Activated gamma-delta T cell treated with Interleukin-2 at 50 U/mL for 16 hours (primary cell): ENCODE measurements at places on chromosomes 4 and X.

DNA sequence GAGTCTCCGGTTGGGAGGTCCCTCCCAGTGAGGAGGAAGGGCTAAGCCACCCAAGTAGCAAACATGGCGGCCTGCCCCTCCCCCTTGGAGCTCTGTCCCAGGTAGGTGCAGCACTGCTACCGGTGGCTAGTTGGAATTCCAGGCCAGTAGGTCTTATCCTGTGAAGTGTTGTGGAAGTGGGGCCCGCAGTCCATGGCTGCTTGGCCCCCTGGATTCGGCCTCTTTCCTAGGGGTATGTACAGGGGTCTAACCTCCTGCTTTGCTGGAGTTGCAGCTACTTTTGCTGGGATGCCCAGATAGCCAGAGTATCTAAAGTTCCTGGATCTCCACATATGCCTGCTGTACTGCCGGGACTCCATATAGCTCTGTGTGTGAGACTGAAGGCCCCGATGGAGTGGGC lies 9.9 kb upstream of the TMSB15C start:
- no peak for DNase-seq

DNA sequence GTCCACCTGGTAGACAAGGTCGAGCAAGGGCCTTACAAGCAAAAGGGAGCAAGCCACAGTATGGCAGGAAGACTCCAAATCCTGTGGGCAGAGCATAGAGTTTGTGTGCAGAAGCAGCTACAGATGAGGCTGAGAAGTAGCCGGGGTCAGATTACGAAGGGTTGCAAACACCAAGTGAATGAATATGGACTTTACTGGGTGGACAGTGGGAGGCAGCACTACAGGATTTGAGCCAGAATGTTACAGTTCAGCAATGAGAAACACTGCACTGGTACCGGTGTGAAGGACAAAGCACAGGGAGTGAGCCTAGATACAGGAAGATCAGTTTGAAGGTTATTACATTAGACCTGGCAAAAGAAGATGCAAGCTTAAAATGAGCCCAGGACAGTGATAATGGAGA lies 46.1 kb upstream of the HOPX start:
- DNase-seq, result no peak

- no peak for DNase-seq
These were observed 47.9 kb downstream of the EFNB1 start for GRCh38 chrX:68876731-68877130.

DNA sequence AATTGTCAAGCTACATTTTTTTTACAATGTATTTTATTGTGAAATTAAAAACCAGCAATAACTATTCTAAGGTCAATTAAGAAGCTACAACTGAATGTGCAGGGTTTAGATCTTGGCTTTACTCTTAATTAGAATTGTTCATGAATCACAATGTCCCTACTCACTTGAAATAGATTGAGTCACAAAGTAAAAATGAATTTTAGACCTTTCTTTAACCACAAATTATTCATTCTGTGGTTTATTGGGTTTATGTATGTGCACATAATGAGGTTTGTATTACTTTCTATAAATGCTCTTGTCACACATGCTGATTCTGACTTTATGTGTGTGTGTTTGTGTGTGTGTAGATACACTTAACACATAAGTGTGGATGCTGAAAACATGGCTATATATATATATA lies 647.0 kb upstream of the AADAT start:
- no peak for DNase-seq

DNA sequence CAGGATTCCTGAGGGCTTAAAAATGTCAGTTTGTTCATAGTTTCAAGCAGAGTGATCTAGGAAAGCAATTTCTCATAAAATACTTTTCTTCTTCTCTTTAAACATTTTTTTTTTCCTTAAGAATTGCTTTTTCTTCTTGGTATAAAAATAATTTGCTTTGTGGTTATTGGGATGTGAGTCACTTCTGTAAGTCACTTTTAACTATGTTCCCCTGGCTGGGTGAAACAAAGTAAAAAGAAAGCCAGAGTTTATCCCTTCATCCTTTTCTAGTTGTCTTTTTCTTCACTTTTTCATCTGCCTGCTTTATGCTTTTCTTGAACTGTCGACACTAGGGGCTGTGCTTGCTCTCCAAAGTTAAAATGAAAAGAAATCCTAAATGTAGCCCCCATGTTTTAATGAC lies 33.5 kb downstream of the ARSJ start:
- DNase-seq, result no peak

GRCh38 chr4:28523681-28524190 lies 1663.1 kb downstream of the STIM2 start:
- no peak for DNase-seq

DNA sequence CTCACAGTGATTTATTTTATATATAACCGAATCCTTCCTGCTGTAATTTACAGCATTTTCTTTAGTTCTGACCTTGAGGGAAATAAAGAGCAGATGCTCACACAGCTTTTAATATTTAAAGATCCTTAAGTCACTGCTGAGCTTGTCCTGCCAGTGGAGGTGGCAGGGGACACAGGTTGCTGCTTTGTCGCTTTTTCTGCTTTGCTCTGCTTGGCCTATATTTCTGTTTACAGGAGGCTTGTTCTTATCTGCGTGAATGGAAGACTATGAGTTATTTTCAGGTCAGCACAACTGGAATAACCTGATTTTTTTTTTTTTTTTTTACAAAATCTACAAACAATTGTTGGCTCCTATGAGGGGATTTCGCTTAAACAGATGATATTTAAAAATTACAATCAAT lies 2.3 kb downstream of the TXK start:
- DNase-seq, result no peak

DNA sequence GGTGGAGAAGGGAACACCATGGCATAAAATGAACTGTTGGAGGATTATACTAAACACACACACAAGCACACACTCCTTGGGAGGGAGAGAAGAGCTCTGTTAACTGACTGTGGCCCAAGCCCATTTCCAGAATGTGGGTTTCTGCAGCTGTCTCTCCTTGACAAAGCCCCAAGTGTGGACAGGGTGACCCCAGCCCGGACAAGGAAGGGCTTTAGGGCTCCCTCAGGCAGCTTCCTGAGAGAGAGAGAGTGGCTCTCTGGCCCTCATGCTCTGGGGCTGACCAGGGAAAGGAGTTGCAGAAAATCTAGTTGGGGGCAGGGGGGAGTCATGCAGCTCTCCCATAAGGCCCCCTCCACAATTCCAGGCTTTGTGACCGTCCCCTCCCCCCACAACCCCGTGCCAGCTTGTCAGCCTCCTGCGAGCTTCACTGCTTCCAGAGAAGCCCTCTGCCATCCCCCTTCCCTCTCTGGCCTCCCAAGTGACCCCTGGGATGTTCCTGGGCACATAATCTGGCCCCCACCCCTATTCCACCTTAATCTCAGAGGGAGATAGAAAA lies 590 bp downstream of the ARHGEF9 start:
- no peak for DNase-seq

GRCh38 chrX:108442901-108443464 lies 3.3 kb downstream of the COL4A5 start:
- DNase-seq, result no peak

DNA sequence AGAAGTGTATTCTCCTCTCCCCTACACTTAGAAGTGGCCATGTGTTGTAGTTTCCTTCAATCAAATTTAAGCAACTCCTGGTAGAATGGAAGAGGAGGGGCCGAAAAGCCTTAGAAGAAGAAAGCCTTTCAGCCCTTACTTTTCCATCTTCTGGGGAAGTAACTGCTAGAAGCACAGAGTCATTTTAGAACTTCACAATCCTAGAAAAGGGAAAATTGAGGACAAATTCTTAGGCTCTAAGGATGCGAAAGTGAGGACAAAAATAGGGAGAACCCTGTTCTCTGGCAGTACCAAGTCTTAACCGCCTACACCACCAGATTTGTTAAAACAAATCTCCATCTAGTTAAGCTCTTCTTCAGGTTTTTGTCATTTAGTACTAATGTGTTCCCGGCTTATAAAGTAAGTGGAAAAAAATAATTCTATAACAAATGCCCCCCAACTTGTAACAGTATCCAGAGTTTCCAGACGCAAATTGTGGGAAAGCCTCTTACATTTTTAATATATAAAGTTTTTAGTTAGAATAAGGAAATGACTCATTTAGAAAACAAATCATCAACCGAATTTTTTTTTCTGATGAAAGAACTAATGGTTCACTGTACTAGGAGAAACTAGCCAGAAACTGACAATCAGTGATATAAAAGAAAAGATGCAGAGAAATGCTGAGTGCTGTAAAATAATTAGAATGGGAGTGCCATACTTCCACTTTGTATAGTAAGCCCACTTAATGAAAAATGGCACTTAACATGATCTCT lies 76.0 kb downstream of the ARAP2 start:
- DNase-seq, result no peak

DNA sequence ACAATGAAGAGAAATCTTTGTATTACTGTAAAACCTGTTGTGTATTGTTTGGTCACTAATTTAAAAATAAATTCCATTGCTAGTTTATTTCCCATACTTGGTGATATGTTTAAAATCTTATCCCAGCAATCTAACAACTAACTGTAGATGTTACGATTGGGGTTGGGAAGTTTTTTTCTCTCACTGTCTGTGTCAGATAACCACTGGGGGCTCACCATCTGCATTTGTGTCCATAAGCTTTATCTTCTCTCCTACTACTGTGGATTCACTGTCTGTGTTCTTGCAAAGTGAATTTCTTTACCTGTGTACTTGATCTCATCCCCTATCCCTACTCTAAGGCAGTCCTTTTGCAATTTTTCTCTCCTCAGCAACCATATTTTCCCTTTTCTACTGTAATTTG lies 81.3 kb downstream of the STIM2 start:
- DNase-seq, result no peak

- DNase-seq, result no peak
These were observed 64.4 kb downstream of the AFF1 start for GRCh38 chr4:86999136-86999643.

- no peak for DNase-seq
These were observed 83.7 kb downstream of the PCYT1B start for GRCh38 chrX:24563291-24564010.

- DNase-seq, result no peak
These were observed at the start of gene RENBP for GRCh38 chrX:153944140-153944799. Gene RENBP (minus strand): TSS chrX:153944643. CDS start chrX:153944610, 33 bp downstream.

GRCh38 chr4:183657564-183657963 lies 1.4 kb downstream of the RWDD4 start:
- DNase-seq, result no peak

- DNase-seq, result no peak
These were observed 115.2 kb upstream of the LNX1 start for GRCh38 chr4:53706422-53707032.

- no peak for DNase-seq
These were observed 229.9 kb downstream of the COL25A1 start for GRCh38 chr4:109072595-109072994.

- DNase-seq, result no peak
These were observed 232.2 kb downstream of the C4orf33 start for GRCh38 chr4:129328162-129328561.

- no peak for DNase-seq
These were observed 47.4 kb upstream of the VEGFC start for GRCh38 chr4:176840166-176840565.

GRCh38 chrX:112867570-112867969 lies 26.9 kb upstream of the AMOT start:
- no peak for DNase-seq

DNA sequence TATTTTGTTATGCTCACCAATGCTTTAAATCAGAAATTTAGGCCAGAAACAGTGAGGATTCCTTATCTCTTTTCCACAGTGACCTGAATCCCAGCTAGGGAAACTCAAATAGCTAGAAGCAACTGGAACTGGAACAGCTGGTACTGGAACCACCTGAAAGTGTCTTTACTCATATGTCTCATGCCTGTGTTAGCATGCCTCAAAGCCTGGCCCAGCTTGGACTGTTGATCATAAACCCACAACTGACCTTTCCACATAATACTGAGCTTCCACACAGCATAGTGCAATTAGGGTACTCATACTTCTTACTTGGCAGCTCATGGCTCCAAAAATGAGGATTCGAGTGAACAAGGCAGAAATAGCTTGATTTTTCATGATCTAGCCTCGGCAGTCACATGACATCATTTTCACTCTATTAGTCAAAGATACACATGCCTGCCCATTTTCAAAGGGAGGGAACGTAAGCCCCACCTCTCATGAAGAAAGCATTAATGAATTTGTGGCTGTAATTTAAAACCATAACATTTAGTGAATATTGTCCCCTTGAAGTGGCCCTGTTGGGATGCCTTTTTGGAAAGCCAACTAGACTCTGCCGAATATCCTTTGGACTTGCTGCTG lies 80.8 kb upstream of the ACSL1 start:
- DNase-seq, result no peak
